Esophagus muscularis mucosa (tissue), 4 donors: ENCODE measurements at places on chromosomes 4 and X.

- H3K27me3 ChIP-seq = no peaks in the 10 kb centered on the region
- H3K36me3 ChIP-seq = no peaks in the 10 kb centered on the region
- DNase-seq = no peak
- no peak overlapping the region for H3K4me3 ChIP-seq
These were observed 817.3 kb upstream of the AGA start for GRCh38 chr4:178259566-178259965.

DNA sequence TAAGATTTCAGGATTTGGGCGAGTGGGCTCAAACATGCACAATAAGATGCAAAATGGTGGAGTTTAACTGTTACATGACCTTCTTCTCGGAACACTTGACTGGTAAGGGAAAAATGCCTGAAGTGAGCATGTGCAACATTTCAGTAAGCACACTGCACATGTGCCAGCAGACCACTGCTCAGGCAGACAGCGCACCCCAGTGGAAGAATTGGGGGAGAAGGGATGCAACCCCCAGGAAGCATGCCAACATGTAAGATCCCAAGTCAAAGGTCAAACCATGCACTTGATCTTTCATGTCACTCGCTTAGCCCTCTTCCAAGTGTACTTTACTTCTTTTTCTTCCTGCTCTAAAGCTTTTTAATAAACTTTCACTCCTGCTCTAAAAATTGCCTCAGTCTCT, 256.3 kb downstream of the CENPC start:
- no peak overlapping the region for H3K4me3 ChIP-seq
- no peaks in the 10 kb centered on the region for H3K36me3 ChIP-seq
- no peaks in the 10 kb centered on the region for H3K4me1 ChIP-seq

DNA sequence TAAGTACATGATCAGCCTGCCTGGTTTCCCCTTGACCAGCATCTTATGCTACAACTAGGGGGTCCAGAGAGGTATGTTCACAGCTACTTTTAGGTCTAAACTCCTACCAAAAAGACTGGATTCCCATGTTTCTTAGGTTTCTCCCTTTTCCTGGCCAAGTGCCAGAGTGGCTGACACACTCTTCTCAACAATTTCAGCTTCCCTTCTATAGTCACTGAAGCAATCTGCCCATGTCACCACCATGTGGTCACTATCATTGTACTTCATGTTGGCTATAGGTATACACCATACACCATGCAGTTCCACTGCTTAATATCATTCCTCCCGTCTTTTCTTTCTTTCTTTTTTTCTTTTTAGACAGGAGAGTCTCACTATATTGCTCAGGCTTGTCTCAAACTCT, 66.9 kb downstream of the KLHL13 start:
- H3K27ac ChIP-seq = no peak overlapping the region
- no peaks in the 10 kb centered on the region for H3K4me1 ChIP-seq
- H3K36me3 ChIP-seq = no peaks in the 10 kb centered on the region

DNA sequence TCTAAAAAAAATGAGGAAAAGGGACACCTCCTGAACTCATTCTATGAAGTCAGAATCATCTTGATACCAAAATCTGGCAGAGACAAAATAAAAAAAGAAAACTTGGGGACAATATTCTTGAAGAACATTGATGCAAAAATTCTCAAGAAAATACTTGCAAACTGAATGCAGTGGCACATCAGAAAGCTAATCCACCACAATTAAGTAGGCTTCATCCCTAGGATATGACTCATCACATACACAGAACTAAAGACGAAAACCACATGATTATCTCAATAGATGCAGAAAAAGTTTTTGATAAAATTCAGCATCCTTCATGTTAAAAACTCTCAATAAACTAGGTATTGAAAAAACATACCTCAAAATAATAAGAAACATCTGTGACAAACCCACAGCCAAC, 98.3 kb downstream of the FAM47B start:
- no peaks in the 10 kb centered on the region for H3K27me3 ChIP-seq
- no peak overlapping the region for H3K4me3 ChIP-seq
- H3K27ac ChIP-seq = no peak overlapping the region
- no peaks in the 10 kb centered on the region for H3K36me3 ChIP-seq
- H3K4me1 ChIP-seq = no peaks in the 10 kb centered on the region

DNA sequence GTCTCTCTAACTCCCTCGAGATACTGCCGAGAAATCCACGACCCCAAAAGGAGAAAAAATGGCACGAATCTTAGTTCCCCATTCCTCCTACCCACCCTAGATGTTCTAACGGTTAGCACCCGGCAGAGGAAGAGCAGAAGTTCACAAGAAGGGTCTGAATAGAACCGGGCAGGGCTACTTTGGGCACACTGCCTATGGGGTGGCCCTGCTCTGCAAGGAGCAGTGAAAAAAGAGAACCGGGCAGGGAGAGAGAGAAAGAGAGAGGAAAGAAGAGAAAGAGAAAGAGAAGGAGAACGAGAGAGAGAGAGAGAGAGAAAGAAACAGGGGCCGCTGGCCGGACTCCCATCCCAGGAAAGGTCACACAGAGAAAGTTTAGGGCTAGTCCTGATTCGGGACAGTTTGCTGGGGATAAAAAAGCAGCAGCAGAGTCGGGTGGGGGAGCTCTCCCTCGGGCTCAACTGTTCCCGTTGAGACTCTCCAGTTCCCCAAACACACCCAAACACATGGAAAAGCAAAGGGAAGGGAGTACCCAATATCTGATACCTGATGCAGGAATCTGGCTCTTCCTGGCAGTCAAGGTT, 468 bp downstream of the GLA start:
- no peaks in the 10 kb centered on the region for H3K27me3 ChIP-seq
- H3K4me3 ChIP-seq = peak overlapping the region; percentile 63
- H3K27ac ChIP-seq = peak overlapping the region; percentile 91
- no peak for DNase-seq
- peaks cover 31% of the 10 kb centered on the region for H3K4me1 ChIP-seq
- H3K36me3 ChIP-seq = peaks cover 2% of the 10 kb centered on the region

DNA sequence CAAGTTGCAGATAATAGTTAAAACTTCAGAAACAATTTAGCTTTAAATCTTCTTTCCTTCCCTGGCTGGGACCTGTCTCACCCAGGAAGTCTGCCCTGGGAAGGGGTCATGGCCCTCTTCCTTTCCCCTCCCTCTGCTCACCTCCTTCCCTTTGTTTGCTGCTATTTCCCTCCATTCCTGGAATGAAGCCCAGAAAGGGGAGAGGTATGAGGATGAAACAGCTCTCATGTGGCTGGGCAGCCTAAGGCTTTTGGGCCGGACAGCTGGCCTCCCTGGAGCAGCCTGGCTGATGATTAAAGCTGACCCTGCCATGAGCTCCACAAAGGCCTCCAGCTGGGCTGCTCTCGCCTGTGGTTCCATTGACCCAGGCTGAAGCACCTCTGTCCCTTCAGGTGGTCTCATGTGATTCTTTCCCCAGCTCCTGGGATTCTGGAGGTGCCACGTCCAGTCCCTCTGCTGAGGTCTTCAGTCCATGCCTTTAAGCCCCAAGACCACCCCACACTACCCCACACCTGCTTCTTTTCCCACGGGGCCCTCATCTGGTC, 202.1 kb downstream of the PTTG2 start:
- peak overlapping the region; percentile 13 for H3K27ac ChIP-seq
- no peak overlapping the region for H3K4me3 ChIP-seq
- no peaks in the 10 kb centered on the region for H3K27me3 ChIP-seq
- H3K4me1 ChIP-seq = peaks cover 4% of the 10 kb centered on the region

GRCh38 chrX:44506678-44507077, 36.0 kb downstream of the FUNDC1 start:
- no peaks in the 10 kb centered on the region for H3K27me3 ChIP-seq
- DNase-seq = no peak
- H3K4me1 ChIP-seq = no peaks in the 10 kb centered on the region
- H3K4me3 ChIP-seq = no peak overlapping the region
- H3K27ac ChIP-seq = no peak overlapping the region

- DNase-seq = no peak
- peaks cover 6% of the 10 kb centered on the region for H3K4me1 ChIP-seq
- H3K36me3 ChIP-seq = no peaks in the 10 kb centered on the region
These were observed 620.6 kb upstream of the GNPDA2 start for GRCh38 chr4:45346816-45347435.

GRCh38 chrX:37684426-37684825, 1.2 kb upstream of the XK start:
- no peak for DNase-seq
- H3K4me3 ChIP-seq = no peak overlapping the region

DNA sequence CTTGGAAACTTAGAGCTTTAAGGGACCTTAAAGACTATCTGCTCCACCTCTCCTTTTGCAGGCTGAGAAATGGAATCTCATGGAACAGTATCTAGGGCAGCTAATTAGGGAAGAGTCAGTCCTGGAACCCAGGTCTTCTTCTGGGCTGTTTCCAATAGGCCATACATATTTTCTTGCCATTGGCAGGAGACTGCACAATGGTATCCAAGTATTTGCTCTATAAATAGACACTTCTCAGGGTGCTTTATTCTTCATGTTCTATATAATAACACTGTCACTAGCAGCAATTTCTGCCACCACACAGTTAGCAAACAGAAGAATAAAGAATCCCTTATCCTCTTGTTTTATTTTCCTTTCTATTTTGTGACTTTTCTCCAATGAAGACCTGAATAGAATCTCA, 291.7 kb downstream of the C4orf33 start:
- no peak overlapping the region for H3K27ac ChIP-seq
- H3K4me3 ChIP-seq = no peak overlapping the region
- DNase-seq = no peak
- no peaks in the 10 kb centered on the region for H3K27me3 ChIP-seq

GRCh38 chr4:10783351-10783750, 98.8 kb upstream of the CLNK start:
- no peaks in the 10 kb centered on the region for H3K36me3 ChIP-seq
- no peak for DNase-seq
- H3K27ac ChIP-seq = no peak overlapping the region
- no peak overlapping the region for H3K4me3 ChIP-seq

DNA sequence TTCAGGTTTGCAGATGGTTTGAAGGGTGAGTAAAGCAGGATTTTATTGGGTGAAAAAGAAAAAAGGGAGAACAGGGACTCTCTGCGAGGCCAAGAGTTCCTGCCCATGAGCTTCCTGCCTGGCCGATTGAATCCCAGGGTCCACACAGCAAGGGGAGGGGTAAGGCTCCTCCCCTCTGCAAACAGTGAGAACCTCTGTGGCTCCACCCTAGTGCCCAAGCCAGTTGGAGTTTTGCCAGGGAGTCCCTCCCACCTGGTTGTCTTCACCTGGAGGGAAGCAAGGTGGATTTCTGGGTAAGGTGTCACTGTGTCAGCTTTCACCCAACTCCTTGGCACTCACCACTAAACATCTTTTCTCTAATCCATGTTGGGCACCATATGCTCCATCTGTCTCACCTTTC, 70.9 kb downstream of the PDHA2 start:
- no peak overlapping the region for H3K27ac ChIP-seq
- DNase-seq = no peak
- no peaks in the 10 kb centered on the region for H3K27me3 ChIP-seq
- H3K4me3 ChIP-seq = no peak overlapping the region
- H3K36me3 ChIP-seq = no peaks in the 10 kb centered on the region
- no peaks in the 10 kb centered on the region for H3K4me1 ChIP-seq

GRCh38 chrX:10685923-10686595, 65.7 kb upstream of the MID1 start:
- no peaks in the 10 kb centered on the region for H3K27me3 ChIP-seq
- no peaks in the 10 kb centered on the region for H3K4me1 ChIP-seq
- H3K4me3 ChIP-seq = no peak overlapping the region
- H3K27ac ChIP-seq = no peak overlapping the region

- no peak for DNase-seq
- peaks cover 22% of the 10 kb centered on the region for H3K4me1 ChIP-seq
- H3K36me3 ChIP-seq = no peaks in the 10 kb centered on the region
- no peak overlapping the region for H3K4me3 ChIP-seq
- no peaks in the 10 kb centered on the region for H3K27me3 ChIP-seq
These were observed 69.6 kb downstream of the FGFBP1 start for GRCh38 chr4:15868826-15869413.

DNA sequence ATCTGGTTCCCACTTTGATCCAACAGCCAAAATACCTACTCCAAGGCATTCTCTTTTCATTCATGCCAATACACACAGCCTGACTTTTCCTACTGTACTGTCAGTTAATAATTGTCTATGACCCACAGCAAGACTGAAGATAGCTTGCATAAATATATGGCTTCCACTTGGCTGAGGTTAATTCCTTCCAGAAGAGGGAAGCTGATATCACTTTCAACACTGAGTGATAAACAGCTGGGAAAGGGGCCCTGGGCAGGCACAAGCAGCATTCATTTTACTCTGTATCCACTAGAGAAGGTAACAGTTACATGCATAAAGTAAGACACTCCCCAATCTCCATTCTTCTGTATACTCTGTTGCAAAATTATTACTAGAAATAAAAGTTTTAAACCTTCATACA, 200.2 kb upstream of the UGT8 start:
- DNase-seq = no peak
- H3K4me1 ChIP-seq = no peaks in the 10 kb centered on the region
- no peak overlapping the region for H3K4me3 ChIP-seq
- H3K27me3 ChIP-seq = no peaks in the 10 kb centered on the region

DNA sequence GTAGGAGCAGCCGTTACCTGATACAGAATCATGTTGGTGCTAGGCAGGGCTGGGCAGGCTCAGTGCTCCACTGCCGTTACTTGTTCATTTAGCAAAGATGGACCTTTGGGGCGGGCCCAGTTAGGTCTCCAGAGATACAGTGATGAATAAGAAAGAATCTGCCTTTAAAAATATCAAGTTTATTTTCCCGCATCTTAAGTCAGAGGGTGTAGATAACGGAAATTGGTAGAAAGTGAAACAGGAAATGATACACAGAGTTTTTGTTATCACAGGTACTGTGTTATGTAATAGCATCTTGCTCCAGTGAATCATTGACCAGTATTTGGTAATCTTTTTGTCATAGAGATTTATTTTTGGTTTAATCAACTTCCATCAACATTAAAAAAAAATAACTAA, 5.5 kb downstream of the TMEM131L start:
- H3K36me3 ChIP-seq = peaks cover 5% of the 10 kb centered on the region
- H3K27me3 ChIP-seq = no peaks in the 10 kb centered on the region
- H3K4me1 ChIP-seq = peaks cover 53% of the 10 kb centered on the region
- no peak for DNase-seq
- H3K4me3 ChIP-seq = no peak overlapping the region
